ENCODE measurements at places on chromosomes 12 and 14.

GRCh38 chr14:86141966-86142365 is 612.0 kb downstream of the FLRT2 start:
- DNase-seq = no peak

DNA sequence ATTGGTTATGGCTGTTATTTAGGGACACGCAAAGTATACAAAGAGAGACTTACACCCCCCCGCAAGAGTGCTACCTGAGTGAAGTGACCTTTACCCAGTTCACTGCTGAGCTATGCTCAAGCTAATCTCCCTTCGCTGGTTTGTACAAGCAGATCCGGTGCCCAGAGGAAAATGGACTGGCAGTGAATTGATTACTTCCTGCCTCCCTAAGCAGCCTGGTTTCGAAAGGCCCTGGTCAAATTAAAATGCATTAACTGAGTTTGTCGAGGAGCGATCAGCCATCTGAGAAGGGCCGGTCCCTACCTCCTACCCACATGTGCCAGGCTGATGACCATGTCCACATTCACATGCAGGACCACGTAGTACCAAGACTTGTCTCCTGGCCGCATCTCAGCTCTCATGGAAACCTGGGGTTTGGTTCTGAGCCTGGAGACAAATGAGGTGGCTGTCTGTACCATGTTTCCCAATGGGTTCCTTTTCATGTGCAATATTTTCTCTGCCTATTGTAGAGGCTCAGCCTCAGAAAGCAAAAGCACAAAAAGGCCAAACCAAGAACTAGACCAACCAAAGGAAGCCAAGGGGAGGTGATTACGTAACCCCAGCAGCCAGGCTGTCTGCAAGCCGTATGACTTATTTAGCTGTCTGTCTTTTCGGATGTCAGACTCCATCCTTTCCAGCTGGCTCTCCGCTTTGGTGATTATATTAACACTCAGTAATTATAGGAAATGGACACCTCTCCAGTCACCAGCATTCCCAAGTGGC is 284.7 kb upstream of the PWP1 start:
- DNase-seq = peak; percentile 68

DNA sequence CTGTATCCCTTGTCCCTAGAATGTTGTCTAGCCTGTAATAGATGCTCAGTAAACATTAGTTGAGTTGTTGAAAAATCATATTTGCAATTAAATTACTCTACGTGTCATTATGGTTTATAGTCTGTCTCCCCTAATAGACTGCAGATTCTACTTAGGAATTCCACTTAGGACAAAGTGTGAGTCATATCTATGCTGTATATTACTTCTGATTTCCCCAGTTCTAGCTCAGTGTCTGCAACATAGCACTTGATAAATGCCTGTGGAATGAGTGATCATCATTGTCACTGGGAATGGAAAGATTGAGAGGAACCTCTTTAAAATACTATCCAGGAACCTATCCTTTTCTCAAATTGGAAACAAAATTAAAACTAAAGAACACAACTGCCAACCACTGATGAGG is 99.3 kb downstream of the TBX5 start:
- no peak for DNase-seq

DNA sequence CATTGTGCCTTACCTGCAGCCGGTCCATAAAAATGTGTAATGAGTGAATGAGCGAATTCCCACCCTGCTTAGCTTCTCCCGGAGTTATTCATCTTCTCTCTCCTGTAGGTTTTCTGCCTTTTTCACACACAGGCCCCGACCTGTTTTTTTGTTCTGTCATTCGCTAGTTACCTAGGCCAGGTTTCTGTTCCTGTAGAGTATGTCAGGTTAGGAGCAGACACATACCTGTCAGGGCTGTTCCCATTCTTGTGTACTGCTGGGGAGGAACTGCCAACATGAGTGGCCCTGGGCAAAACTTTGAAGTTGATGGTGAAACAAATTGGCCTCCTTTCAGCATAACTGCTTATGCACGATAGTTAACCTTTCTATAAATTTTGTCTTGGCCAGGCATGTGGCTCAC is 140.1 kb downstream of the SYNE2 start:
- DNase-seq = no peak

DNA sequence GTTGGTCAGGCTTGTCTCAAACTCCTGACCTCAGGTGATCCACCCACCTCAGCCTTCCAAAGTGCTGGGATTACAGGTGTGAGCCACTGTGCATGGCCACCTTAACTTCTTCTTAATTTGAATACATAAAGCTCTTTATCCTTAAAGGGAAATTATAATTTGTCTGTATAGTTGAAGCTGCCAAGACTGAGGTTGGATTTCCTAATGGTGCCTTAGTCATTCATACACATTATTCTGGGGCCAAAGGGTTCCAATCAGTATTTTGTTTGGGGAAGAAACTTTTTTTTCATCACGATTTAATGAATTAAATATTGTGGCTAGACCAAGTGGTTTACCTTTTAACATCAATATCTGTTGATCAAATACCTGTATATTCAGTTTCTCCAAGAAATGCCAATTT is 135.9 kb downstream of the SYT1 start:
- DNase-seq = no peak

- DNase-seq = no peak
These were observed 117.9 kb upstream of the MED13L start for GRCh38 chr12:116395396-116395795.

DNA sequence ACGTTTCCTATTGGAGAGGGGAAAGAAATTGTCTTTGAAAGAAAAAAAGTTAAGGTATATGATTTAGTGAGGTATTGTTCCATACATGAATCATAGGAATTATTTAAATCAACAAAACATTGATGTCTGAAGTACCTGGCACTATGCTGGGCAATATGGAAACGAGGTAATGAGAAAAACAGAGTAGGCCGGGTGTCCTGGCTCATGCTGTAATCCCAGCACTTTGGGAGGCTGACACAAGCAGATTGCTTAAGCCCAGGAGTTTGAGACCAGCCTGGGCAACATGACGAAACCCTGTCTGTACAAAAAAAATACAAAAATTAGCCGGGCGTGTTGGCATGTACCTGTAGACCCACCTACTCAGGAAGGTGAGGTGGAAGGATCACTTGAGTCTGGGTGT is 45.9 kb downstream of the AEBP2 start:
- DNase-seq = no peak

DNA sequence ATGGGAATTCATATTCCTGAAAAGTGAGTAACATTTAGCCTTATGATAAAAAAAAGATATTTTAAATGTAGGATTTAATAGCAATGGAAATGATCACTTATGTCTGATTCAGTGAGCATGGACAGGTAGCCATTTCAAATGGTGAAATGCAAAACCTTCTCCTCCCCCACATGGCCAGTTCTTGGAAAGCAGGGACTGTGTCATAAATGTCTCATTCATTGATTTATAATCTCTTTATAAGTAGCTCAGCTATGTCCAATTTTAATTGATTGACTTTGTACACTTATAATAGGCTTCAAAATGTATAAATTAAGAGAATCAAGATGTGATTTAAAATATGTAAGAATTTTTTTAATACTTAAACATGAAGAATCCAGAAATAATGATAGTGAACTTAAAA is 24.6 kb upstream of the SCFD1 start:
- no peak for DNase-seq
